ENCODE measurements at places on chromosomes 4 and X.
A peak's percentile ranks its signal among the peaks of the same experiment; 100 is the strongest.

GRCh38 chr4:157806184-157806583 lies 366.6 kb downstream of the GASK1B start:
- no peak for DNase-seq

- DNase-seq = no peak
These were observed 333.1 kb downstream of the IL1RAPL1 start for GRCh38 chrX:28920153-28920943.

DNA sequence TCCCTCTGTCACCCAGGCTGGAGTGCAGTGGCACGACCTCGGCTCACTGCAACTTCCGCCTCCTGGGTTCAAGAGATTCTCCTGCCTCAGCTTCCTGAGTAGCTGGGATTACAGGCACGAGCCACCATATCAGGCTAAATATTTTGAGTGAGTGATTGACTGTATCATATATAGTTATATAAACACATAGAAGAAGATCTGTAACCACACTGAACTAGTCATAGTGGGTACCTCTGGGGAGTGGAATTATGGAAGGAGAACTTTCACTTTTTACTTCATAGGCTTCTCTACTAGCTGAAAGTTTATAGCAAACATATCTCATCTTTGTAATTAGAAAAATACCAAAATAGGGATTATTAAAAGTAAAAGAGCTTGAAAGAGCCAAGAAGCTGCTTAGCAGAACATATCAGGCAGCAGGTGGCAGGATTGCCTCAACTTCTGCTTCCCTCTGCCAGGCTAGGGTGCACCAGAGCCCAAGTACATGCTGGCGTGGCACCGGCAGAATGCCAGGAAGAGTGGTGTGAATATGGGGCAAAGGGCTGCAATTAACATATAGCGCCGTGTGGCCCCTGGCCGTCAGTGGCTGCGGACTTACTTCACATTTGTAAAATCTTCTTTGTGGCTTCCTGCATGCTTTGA lies 39.5 kb upstream of the CD40LG start:
- DNase-seq = peak; percentile 69

GRCh38 chr4:172962564-172963353 lies 205.9 kb upstream of the GALNT7 start:
- no peak for DNase-seq

GRCh38 chr4:76902233-76902890 lies 4.4 kb upstream of the SOWAHB start:
- no peak for DNase-seq

- DNase-seq = no peak
These were observed 36.9 kb upstream of the ANKRD50 start for GRCh38 chr4:124749421-124749820.

- no peak for DNase-seq
These were observed 401.9 kb upstream of the NDST4 start for GRCh38 chr4:115515366-115515765.

GRCh38 chr4:105966051-105966450 lies 70.8 kb downstream of the NPNT start:
- DNase-seq = no peak

DNA sequence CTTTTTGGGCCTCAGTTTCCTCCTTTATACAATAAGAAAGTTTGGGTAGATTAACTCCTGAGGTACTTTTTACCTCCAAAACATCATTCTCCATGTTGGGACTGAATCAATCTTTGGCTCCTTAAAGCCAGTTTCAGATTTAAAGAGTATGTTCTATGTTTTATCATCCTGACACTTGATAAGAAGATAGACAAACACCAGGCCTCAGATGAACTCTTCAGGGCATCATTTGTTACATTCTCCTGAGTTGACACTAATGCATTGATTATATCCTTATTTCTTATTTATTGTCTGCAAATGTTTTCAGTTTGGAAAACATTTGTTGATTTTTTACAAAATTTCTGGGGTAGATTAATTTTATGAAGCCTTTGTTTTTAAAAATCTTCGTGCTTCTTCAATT lies 102.7 kb upstream of the CCSER1 start:
- no peak for DNase-seq

DNA sequence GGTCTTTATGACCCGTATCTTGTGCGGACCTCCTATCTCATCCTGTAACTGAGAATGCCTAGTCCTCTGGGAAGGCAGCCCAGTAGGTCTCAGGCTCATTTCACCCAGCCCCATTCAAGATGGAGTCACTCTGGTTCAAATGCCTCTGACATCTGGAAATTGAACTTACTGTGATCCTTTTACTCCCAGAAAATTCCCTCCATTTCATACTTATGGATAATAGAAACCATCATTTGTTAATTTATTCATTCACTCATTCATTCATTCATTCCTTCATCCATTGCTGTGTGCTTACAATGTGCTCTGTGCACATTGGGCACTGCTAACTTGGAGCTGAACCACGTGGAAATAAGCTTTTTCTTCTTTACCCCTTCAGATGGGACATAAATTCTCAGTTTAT lies 9.2 kb upstream of the ATP6AP2 start:
- DNase-seq = no peak

DNA sequence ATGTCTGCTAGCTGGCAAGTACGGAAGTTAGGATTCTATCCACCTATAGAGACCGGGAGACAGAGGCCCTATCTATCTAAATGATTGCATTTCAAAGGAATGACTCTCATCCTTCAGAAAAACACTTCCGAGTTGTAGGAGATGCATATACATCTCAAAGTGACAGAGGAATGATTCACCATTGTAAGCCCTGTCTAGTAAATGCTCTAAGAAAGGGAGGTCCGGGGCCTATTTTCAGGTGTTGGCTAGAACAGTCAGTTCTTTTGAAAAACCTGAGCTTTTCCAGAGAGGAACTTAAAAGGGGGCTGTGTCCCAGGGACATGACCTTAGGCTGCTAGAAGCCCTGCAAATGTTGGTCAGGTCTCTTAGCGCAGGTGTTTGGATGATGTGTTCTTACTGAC lies 262.9 kb upstream of the IL1RAPL1 start:
- no peak for DNase-seq

GRCh38 chrX:123085311-123085940 lies 98.7 kb upstream of the GRIA3 start:
- no peak for DNase-seq

GRCh38 chr4:188722911-188723310 lies 583.7 kb downstream of the TRIML1 start:
- no peak for DNase-seq

- no peak for DNase-seq
These were observed 204.1 kb downstream of the LDB2 start for GRCh38 chr4:16694173-16694883.

- peak; percentile 36 for DNase-seq
These were observed 87.8 kb downstream of the SH3KBP1 start for GRCh38 chrX:19799319-19800182.

DNA sequence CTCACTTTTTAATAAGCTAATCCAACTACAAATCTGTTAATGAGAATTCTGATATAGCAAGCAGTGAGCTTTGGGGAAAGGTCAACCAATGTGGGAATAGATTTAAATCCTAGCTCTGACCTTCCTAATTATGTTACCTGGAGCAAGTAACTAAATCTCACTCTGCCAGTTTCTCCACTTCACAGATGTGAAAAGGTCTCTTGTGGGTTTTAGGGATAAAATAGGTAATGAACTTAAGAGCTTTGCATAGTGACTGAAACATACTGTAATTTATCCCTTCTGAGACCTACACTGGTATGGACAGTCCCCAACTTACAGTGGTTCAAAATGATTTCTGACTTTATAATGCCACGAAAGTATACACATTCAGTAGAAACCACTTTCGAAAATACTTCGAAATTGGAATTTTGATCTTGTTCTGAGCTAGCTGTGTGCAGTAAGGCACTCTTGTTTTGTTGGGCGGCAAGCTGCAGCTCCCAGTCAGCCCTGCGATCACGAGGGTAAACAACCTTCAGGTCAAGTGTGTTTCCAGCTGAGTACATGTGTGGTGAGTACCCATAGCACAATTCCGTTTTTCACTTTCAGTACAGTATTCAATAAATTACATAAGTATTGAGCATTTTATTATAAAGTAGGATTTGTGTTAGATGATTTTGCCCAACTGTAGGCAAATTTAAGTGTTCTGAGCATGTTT lies 93.7 kb downstream of the ADGRL3 start:
- DNase-seq = no peak

DNA sequence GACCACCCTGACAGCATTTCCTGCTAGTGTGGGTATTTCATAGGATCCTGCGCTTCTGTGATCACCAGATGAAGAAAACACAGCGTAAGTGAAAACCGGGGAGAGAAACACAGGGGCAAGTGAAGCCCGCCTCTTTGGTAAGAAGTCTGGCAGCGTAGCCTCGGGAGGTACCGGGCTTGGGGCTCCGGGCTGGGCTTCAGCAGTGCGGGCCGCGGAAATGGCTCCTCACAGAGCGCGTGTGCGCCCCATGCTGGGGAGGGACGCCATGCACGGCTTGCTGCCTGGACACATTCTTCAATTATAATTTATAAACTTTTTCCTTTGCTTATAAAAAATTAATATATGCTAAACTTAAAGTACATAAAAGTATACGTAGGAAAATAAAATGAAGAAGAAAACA lies 151.5 kb downstream of the AFAP1 start:
- DNase-seq = no peak

DNA sequence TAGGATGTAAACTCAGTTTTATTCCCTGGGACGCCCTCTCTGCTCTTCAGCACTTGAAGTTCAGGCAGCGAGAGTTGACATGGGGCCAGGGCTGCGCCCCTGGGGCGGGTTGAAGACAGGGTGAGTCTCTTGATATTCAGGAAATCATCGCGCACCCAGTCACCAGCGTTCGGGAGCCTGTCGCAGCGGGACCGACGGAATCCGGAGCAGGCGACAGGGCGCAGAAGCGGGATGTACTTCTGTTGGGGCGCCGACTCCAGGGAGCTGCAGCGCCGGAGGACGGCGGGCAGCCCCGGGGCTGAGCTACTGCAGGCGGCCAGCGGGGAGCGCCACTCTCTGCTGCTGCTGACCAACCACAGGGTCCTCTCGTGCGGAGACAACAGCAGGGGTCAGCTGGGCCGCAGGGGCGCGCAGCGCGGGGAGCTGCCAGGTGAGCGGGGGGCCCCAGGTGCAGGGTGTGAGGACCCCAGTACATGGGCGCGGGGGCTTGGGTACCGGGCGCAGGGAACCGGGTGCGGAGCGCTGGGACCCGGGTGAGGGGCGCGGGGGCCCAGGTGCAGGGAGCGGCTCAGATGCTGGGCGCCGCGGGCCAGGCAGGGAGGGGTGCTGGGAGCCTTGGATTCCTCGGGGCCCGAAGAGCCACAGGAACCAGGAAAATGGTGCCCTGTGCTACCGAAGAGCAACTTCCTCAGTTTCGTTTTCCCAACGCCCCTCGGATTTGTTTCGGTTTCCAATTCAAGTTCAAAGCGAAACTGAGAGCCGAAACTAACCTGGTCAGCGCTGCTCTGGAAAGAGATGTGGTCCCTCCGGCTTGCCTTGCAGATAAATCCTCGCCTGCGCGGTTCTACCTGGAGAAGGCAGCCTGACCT lies at the start of gene HERC6:
TSS of gene HERC6 (plus strand) at position 162 of the 869 bp plus-strand sequence. CDS start at position 232, 70 bp downstream.
- peak; percentile 79 for DNase-seq

DNA sequence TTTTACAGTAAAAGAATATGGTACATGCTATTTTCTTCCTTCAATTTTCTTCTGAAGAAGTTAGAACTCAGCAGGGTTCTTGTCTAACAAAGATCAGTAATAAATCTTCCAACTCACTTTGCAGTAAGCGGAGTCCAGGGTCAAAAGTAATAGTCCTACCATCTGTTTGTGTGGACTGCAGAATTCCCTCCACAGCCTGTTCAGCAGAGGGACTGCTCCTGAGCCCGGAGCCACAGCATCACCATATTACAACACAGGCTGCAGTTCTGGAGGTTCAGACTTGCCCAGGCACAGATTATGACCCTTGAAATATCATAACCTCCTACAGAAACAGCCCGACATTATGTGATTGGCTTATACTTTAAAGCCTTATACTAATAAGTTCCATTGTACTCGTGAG lies 10.3 kb downstream of the FHDC1 start:
- DNase-seq = no peak

DNA sequence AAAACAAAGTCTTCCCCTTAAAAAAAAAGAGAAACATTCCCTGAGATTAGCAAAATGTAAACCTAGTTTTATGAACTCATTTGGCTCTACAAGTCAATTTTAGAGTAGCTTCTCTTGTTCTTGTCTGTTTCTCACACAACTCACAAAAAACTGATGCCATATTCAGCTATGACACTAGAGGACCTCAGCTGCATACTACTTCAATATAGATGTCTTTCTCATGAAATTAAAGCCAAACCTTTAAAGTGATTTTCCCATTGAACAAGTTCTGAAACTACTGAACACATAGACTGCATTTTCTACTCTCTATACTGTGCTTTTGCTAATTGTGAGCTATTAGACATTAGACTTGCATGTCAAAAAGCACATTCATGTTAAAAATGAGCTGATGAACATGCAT lies 49.8 kb downstream of the TBCK start:
- DNase-seq = no peak

DNA sequence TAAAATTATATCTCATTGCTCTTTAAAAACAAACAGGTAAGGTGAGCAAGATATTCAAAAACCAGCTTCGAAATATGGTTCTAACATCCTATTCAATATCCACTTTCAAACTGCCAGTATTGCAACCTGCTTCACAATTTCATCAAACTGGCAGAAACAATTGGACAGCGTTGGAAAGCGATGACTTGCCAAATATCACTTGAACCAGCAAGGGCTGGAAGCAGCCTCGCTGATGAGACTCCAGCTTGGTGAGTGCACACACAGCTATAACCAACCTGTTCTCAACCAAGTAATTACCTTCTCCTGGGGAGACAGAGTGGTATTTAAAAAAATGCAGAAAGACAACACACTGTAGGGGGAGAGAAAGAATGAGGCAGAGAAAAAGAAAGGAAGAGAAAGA lies 155.8 kb upstream of the RAI2 start:
- DNase-seq = no peak

DNA sequence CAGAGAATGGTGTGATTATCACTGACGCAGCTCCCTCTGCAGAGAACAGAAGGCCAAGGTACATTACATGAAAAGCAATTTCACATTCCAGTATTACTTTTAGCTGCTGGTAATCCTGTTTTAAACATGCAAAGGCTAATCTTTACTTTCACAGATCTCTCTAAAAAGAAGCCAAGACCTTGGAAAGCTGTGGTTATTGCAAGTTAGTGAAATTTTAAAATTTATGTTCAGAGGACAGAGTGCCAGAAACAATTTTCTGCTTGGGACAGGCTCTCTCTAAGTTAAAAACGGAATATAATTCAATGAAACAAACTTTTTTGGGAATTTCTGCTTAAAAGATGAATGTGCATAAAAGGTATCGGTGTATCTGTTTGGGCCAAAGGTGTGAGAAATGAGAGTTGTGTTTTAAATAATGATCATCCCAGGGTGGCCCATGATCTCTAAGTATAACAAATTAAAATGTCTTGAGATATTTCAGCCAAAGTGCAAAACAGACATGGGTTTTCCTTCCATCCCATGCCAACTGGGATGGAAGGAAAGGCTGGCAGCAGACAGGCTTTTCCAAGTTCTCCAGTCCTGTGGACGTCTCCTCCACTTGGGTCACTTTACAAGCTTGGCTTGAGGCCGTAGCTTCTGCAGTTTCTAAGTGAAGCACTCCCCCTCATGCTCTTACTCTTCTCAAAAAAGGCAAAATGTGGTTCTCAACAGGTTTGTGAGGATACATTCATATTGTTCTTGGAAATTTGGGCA lies 118.0 kb downstream of the DRD5 start:
- DNase-seq = no peak

Data from CD4-positive, alpha-beta T cell treated with Interleukin-1 beta for 1 hour (primary cell).